ENCODE measurements at places on chromosomes 16 and 17. TPM values are rescaled to one million over a fixed set of nuclear protein-coding genes. Genes with fewer than 3 reads are reported as not detected.

The ACSM2B gene
- not detected for total RNA-seq

The TMEM231 gene
- 4.4 TPM for total RNA-seq

The HS3ST3B1 gene
- total RNA-seq = 20.8 TPM

The TBC1D3K gene
- total RNA-seq = not detected

DNA sequence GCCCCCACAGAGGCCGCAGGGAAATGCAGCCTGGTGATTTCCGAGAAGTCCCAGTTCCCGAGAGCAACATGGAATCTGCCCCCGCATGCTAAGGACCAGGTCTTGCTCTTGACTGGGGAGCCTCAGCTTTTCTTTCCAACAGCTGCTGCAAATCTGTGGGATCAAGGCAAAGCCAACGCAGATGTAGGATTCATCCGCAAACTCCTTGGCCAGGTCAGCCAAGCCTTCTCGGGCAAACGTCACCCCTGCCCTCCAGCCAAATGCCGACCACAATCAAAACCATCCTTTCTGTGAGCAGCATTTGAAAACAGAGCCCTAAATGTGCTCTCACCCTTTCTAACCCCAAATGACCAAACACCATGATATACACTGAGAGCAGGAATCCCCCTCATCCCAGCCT, 54.0 kb downstream of the MRM3 start:
- H3K4me1 ChIP-seq = no peaks in the 10 kb centered on the region
- H3K27ac ChIP-seq = no peak overlapping the region
- no peaks in the 10 kb centered on the region for H3K36me3 ChIP-seq
- H3K4me3 ChIP-seq = no peak overlapping the region
- DNase-seq = no peak

GRCh38 chr16:647173-647902, 1.8 kb upstream of the WDR90 start:
- H3K36me3 ChIP-seq = peaks cover 10% of the 10 kb centered on the region
- H3K4me3 ChIP-seq = no peak overlapping the region
- H3K27ac ChIP-seq = no peak overlapping the region
- no peaks in the 10 kb centered on the region for H3K27me3 ChIP-seq
- no peak for DNase-seq

DNA sequence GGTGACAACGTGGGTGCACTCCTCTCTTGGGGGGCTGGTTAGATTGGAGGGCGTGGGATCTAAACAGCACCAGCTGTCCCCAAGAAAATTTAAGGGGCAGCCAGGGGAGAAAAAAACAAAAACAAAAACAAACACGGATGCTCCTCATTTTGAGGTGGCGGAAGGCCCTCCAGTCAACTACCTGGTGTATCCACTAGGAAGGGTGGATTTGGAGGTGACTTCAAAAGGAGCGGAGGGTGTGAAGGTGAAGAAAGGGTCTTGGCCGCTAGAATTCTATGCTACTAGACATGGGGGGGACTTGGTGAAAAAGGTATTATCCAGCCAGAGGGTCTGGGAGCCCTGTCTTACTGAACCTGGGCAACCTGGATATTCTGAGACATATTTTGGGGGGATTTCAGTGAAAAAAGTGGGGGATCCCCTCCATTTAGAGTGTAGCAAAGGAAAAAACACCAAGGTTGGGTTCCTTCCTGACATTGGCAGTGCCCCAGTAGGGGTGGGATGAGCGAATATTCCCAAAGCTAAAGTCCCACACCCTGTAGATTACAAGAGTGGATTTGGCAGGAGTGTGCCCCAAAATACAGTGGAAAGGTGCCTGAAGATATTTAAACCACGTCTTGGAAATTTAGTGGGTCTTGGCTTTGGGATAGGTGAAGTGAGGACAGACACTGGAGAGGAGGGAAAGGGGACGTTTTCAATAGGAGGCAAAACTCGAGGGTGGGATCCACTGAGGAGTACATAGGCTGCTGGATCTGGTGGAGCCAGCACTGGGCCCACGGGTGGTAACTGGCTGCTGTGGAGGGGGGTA, 454 bp upstream of the FGF11 start:
- H3K27me3 ChIP-seq = peaks cover 14% of the 10 kb centered on the region
- H3K27ac ChIP-seq = peak overlapping the region; percentile 74
- DNase-seq = no peak
- H3K36me3 ChIP-seq = peaks cover 31% of the 10 kb centered on the region
- H3K4me1 ChIP-seq = peaks cover 43% of the 10 kb centered on the region

DNA sequence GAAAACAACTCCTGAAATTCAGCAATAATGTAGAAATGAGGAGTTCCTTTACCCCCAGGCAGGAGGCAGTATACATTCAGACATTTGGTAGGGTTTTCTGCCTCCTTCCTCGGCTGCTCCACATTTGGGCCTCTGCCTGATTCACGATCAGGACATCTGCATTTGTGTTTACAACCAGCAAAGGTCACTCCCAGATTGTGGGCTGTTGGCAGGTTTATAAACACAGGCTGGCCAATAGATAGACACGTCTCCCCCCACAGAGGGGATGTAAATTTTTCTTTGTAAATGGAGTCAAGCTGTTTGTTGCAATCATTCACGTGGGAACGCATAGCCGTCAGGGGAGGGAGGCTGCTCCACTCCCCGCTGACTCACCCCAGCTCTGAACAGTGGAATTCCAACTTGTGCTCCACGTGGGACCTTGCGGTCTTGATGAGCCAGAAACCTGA, 252.1 kb upstream of the N4BP1 start:
- no peak overlapping the region for H3K27ac ChIP-seq
- no peaks in the 10 kb centered on the region for H3K27me3 ChIP-seq
- H3K36me3 ChIP-seq = no peaks in the 10 kb centered on the region

DNA sequence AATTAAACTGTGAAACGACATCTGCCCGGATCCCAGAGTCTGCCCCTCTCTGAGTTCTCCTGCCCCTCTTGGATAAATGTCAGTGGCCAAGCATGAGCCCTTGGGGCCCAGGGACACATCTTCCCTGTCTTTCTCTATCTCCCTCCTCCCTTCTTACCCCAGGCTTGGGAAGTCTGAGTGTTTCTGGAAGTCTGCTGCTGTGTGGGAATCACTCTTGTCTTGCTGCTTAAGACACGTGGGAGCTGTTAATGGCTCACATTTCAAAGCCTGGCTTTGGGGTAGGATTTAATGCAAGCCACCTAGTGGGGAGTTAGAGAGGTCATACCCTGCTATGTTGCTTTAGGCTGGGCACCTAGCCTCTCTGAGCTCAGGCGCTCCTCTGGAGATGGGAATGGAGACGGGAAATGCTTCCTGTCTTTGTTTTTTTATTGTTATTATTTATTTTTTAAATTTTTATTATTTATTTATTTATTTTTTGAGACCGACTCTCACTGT, 218.5 kb upstream of the CIBAR2 start:
- DNase-seq = peak; percentile 75
- no peak overlapping the region for H3K27ac ChIP-seq
- no peaks in the 10 kb centered on the region for H3K36me3 ChIP-seq
- H3K27me3 ChIP-seq = peaks cover 11% of the 10 kb centered on the region
- peaks cover 14% of the 10 kb centered on the region for H3K4me1 ChIP-seq

- no peak overlapping the region for H3K4me3 ChIP-seq
- peaks cover 20% of the 10 kb centered on the region for H3K4me1 ChIP-seq
- no peak for DNase-seq
- H3K36me3 ChIP-seq = peaks cover 3% of the 10 kb centered on the region
- no peak overlapping the region for H3K27ac ChIP-seq
- H3K27me3 ChIP-seq = peaks cover 18% of the 10 kb centered on the region
Observed at GRCh38 chr16:29726845-29727377, 18.9 kb downstream of the C16orf54 start.

DNA sequence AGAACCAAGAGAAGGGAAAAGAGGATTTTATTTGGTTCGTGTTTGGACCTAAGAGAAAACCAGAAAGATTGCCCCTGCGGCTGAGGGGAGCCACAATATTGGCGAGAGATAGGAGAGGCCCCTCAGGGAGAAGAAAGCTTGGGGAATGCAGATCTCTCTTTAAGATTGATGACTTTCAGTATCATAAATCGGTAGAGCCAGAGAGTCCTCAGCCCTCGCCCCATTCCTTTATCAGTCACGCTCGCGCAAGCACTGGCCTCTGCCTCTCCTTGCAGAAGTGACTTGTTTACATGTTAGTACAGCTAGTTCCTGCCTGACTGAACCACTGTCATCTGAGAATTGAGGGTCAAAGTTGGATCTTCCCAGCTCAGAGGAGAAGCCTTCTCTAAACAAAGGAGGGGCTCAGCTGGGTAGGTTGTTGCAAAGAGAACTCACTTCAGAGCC, 21.5 kb upstream of the KRT19 start:
- no peak overlapping the region for H3K4me3 ChIP-seq
- H3K4me1 ChIP-seq = peaks cover 19% of the 10 kb centered on the region
- no peak overlapping the region for H3K27ac ChIP-seq
- H3K36me3 ChIP-seq = peaks cover 4% of the 10 kb centered on the region
- peaks cover 14% of the 10 kb centered on the region for H3K27me3 ChIP-seq

- no peaks in the 10 kb centered on the region for H3K36me3 ChIP-seq
- no peaks in the 10 kb centered on the region for H3K4me1 ChIP-seq
- H3K4me3 ChIP-seq = no peak overlapping the region
- no peak overlapping the region for H3K27ac ChIP-seq
- DNase-seq = no peak
- peaks cover 5% of the 10 kb centered on the region for H3K27me3 ChIP-seq
Observed at GRCh38 chr17:63354256-63354655, 91.8 kb downstream of the CYB561 start.

DNA sequence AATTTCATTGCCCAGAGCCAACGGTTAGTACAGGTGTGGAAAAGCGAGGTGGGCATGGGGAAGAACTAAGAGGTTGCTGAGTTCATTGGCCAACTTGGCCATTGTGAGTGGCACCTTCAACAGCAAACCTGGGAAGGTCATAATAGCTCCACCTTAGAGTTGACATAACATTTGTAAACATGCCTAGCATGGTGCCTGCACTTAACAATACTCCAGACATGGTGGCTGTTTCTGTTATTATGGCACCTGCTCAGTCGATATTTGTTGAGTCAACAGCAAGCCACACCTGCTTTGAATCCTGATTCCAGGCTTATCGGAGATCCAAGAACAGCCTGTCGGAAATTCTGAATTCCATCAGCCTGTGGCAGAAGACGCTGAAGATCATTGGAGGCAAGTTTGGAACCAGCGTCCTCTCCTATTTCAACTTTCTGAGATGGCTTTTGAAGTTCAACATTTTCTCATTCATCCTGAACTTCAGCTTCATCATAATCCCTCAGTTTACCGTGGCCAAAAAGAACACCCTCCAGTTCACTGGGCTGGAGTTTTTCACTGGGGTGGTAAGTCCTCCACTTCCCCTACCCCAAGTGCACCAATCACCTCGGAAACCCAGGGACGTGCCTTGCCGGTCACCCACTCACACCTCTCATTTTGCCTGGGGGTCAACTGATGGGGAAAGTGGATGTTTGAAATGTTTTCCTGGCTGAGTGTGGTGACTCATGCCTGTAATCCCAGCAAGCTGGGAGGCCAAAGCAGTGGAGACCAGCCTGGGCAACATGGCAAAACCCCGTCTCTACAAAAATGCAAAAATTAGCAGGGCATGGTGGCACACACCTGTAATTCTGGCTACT, 46.0 kb downstream of the TMC5 start:
- no peak overlapping the region for H3K27ac ChIP-seq
- no peaks in the 10 kb centered on the region for H3K4me1 ChIP-seq
- peaks cover 8% of the 10 kb centered on the region for H3K27me3 ChIP-seq

DNA sequence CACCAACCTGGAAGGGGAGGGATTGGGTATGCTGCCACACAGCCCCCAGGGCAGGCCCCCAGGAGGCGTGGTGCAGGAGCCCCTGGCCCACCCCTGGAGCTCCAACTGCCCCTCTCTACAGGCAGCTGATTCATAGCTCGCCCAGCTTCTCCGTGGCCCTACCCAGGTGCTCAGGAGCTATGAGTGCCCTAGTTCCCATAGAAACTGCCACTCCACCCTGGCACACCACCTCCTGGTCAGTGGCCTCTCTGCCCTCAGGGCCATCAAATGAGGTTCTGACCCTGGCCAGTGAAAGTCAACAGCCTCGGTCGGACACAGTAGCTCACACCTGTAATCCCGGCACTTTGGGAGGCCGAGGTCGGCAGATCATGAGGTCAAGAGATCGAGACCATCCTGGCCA, 18.0 kb downstream of the CNGB1 start:
- no peaks in the 10 kb centered on the region for H3K36me3 ChIP-seq
- H3K27ac ChIP-seq = no peak overlapping the region
- DNase-seq = no peak
- H3K4me1 ChIP-seq = no peaks in the 10 kb centered on the region
- no peaks in the 10 kb centered on the region for H3K27me3 ChIP-seq

The CDRT15 gene
- total RNA-seq = not detected

The NACA2 gene
- total RNA-seq = not detected

DNA sequence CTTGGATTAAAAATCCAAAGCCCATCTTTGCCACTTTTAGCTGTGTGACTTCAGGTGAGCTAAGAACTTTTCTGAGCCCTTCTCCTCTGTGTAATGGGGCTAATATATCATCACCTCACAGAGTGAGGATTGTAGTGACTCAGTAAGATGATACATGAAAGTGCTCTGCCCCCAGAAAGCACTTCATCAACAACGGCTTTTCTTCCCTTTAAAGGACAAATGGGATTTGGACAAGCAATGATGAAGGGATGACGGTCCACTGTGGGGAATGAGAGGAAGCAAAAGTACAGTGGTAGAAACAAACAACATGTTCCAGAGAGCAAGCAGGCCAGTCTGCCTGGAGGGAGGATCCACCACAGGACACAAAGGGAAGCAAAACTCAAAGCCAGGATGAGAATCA, 14.3 kb upstream of the TMED6 start:
- peak overlapping the region; percentile 79 for H3K27ac ChIP-seq
- H3K27me3 ChIP-seq = no peaks in the 10 kb centered on the region
- H3K36me3 ChIP-seq = peaks cover 71% of the 10 kb centered on the region
- no peak for DNase-seq

DNA sequence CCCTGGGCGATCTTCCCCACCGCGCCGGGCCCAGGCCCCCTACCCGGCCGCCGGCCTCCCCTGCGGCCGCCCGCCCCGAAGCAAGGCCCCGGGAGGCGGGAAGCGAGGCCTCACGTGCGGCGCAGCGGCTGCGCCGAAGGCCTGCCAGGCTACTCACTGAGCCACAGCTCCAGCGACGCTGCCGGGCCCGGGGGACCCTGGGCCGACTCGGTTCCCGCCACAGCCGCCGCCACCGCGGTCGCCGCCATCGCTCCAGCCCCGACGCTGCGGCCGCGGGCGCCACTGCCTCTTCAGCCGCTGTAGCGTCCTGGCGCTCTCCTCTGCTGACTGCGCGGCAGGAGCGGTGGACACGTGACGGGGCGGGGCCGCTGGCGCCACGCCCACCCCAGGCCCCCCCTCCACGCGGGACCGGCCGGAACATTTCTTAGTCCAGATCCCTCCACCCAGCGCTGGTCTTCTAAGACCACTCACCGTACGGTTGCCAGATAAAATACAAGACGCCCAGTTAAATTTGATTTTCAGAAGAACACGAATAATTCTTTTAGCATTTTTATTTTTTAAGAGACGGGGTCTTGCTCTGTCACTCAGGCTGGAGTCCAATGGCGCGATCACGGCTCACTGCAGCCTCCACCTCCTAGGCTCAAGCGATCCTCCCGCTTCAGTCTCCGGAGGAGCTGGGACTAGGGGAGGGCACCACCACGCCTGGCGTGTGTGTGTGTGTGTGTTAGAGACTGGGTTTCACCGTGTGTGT, at the start of gene GGA2:
GGA2 (minus strand) TSS at position 331 of the 751 bp plus-strand sequence; CDS start at position 248, 83 bp downstream.
- H3K27me3 ChIP-seq = no peaks in the 10 kb centered on the region
- peak within 1 kb of the TSS; percentile 95 for H3K27ac ChIP-seq
- peak; percentile 94 for DNase-seq
- peaks cover 30% of the 10 kb centered on the region for H3K36me3 ChIP-seq
- H3K4me3 ChIP-seq = peak within 1 kb of the TSS; percentile 91

The KRTAP16-1 gene
- not detected for total RNA-seq

- peaks cover 22% of the 10 kb centered on the region for H3K4me1 ChIP-seq
- H3K27me3 ChIP-seq = peaks cover under 1% of the 10 kb centered on the region
- DNase-seq = peak; percentile 85
- H3K4me3 ChIP-seq = no peak overlapping the region
- no peak overlapping the region for H3K27ac ChIP-seq
Observed at GRCh38 chr17:79834565-79835469, 4.4 kb downstream of the CBX4 start.
